Activated naive CD4-positive, alpha-beta T cell treated with anti-CD3 and anti-CD28 coated beads for 36 hours (primary cell): ENCODE measurements at places on chromosomes 7 and 10.
A peak's percentile ranks its signal among the peaks of the same experiment; 100 is the strongest.

DNA sequence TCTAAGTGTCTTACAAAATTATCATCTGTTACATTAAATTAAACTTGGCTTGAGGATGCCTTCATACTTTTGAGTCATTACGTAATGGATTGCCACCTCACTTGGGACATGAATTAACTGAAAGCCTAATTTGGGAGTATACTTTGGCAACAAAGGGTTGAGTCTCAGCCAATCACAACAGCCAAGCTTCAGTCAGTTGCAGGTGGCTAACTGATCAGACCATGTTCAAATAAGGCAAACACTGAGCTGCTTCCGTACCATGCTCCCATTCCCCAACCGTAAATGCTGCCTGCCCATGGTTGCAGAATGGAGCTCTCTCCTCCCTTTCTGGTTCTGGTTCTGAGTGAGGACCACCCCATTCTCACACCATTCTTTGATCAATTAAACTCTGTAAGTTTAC, 92.9 kb upstream of the STK17A start:
- no peak for DNase-seq

DNA sequence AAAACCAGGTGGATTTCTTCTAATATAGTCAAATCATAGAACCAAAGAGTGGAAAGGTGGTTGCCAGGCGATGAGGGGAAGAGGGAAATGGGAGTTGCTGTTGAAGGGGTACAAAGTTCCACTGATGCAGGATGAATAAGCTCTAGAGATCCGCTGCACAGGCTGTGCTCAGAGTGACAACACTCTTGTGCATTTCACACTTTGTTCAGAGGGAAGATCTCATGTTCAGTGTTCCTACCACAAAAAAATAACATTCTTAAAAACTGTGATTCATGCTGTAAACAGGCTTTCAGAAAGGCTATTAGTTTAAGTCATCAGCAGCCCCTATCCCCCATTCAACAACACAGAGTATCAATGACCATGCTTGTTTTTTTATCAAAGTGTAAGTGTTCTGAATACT, 213.8 kb downstream of the COBL start:
- no peak for DNase-seq

GRCh38 chr10:11684717-11685645, 57.2 kb upstream of the ECHDC3 start:
- peak; percentile 86 for DNase-seq

DNA sequence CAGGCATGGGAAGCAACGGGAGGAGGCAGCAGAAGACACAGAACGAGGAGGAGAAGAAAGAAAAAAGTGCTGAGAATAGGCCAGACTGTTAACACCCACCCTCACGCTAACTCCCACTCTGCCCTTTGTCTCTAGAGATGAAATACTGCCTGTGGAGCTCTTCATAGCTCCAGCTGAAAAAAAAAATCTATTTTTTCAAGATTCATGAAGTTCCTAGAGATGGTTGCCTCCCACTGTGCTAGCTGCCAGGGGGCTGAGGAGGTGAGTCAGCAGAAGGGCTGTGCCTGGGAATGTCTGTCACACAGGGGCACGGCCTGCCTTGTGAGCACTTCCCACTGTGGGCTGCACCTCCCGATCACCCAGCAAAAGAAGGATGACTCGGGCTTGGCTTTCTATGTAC, 144.5 kb downstream of the RNF216 start:
- no peak for DNase-seq

DNA sequence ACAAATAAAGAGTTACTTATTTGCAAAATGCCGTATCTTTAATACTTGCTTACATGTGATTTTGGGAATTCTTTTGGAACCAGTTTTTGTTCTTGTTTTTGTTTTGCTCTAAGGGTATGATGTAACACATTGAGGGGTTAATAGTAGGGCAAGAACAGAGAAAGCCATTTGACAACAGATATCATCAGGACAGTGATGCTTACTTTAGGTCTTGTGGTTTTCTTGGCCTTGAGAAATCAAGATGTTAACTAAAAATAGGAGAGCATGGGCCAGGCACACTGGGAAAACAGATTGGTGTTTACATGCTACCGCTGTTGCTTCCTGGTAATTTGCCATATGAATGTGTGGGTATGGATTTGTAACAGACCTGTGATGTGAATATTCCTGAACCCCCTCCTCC, 3.7 kb downstream of the SAMD8 start:
- no peak for DNase-seq

DNA sequence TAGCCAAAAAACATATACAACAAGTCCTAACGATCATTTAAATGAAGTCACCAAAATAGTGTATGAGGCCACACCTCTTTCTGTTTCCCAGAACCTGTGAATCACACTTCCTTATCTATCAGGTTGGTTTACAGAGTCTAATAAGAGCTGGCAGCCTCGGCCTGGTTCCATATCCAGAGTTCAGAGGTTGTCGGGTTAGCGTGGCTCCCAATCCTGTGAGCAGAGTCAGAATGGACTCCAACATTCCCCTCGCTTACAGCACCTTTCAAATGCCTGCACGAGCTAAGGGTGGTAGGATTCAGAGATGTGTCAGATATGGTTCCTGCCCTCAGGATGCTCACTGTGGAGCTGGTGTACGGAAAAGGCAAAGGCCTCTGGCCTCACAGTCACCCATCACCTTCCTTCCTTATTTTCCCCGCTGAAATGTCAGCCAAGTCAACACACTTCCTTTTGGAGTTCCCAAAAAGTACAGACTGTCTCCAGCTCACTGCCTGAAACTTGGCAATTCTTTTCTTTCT, 6.0 kb downstream of the IL15RA start:
- DNase-seq: peak; percentile 53

DNA sequence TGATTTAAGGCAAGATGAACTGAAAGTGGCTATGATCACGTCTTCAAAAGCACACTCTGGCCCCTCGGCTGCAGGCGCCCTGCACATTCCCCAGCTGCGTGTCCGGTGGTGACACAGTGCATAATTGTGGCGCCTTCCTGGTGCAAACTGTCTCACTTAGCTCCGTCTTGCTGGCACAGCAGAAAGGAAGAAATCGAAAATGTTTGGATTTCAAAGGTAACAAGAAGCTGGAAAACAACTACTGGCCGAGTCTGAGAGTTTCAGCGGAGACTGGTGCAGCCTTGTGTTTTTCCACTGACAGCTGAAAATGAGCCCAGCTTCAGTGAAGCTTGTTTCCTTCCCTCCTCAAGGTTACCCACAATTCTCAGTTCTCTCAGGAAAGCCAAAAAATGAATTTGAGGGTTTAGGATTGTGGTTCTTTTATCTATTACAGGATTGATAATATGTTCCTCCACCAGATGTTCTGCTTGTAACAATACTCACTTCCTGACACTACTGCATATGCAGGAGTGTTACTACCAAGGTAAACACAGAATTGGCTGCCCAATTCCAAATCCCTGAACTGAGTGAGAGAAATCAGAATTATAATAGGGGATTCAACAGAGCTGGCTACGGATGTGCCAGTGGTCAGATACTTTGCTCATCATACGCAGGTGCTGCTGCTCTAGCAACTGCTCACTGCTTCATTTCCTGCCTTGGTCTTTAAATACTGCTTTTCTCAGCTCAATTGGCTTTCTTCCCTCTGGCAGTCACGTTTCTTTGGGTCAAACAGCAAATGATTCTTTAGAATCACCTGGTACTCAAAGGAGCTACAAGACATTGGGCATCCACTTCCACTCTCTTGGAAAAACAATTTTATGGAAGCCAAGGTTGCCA, 63.7 kb downstream of the TRUB1 start:
- DNase-seq: no peak

- DNase-seq: no peak
Measured at GRCh38 chr7:43856316-43856715, 13.0 kb downstream of the MRPS24 start.

DNA sequence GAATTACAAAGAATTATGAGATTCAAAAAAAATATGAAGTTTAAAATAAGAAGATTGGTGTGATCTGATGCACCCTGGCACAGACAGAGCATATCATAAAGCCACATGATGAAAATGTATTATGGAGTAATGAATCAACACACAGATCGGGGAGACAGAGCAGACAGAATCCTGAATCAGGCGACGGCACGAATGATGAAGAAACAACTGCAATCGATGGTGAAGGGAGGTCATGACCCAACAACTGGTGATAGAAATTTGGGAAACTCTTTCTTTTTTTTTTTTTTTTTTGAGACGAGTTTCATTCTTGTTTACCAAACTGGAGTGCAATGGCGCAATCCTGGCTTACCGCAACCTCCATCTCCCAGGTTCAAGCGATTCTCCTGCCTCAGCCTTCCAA, 1054.0 kb downstream of the TYW1 start:
- DNase-seq: no peak

DNA sequence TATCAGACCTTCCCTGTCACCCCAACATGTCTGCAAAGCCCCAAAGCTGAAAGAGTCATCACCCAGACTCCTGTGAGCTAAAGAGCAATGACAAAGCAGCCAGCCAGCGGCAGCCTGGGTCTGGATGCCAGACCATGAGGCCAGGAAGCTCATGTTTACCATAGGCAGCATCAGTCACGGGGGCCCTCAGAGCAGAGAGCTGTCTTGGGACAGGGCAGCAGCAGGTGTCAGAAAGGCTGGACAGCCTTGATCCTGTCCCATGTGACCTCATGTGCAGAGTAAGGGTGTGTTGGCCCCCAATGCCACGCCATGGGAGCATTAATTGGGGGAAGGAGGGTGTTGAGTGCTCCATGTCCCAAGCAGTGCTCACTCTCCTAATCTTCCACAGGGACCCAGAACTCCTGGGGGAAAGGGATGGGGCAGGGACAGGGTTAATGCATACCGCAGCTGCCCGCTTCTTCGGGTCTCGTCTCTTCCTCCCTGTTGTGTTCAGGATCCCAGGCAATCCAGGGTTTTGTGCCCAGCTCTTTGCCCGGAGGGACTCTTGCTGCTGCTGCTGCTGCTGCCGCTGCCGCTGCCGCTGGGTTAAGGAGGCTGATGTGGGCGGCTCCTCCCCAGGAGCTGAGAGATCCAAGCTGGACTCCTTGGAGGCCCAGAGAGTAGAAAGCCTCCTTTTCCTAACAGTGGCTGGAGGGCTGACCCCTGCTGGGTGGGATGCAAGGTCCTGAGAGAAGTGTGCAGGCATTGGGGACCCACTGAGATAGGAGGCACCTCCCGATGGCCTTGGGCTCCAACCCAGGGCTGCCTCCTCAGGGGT, 7.1 kb downstream of the CCDC201 start:
- DNase-seq: no peak

- DNase-seq: no peak
Measured at GRCh38 chr7:80082213-80082612, 52.4 kb upstream of the GNAI1 start.

DNA sequence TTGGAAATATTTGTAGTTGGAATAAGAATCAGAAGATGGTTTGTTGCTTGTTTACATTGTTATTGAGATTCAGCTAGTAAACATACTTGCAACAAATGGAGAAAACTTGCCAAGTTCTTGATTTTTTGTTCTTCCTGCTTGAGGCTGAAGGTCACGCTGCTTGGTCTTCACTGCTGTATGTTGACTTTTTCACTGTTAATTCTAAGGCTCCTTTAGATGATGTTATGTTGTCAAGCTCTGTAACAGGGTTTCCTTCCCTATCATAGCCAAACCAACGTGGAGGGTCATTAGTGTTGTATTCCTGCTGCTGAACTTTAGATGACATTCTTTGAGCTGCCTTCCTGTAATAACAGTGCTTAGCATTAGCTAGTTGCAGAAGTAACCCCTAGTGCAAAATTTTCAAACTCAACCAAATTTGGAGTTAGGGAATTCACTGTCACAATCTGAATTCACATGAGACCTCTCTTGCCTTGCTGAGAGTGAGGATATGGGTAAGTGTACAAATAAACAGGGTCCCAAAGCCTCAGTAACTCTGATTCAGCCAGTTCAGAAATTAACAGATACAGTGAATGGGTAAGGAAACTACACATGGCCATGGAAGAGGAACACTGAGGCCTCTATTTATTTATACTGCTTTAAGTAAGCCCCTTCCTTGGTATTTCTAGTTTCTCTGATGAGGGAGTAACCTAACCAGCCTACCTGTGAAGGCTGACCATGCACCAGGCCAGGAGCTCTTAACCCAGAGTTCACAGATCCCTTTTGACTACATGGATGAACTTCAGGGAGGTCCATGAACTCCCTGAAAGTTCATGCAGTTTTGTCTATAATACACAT, 64.6 kb downstream of the FAM185A start:
- no peak for DNase-seq

- DNase-seq: no peak
Measured at GRCh38 chr10:99057936-99058690, 177.5 kb downstream of the HPSE2 start.

DNA sequence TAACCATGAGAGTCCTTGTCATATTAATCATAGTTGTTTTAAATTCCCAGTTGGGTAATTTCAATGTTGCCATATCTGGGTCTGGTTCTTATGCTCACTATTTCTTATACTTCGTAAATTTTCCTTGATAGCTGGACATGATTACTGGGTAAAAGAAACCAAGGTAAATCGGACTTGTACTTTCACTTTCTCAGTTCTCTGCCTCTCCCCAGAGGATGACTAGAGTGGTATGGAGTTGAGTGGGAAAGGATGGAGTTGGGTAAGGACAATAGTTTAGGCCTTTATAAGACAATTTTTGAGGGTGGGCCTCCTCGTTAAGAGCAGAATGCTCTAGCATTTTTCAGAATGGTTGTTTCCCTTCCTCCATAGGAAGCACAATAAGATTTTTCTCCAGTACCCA, 106.1 kb downstream of the CRPPA start:
- no peak for DNase-seq

DNA sequence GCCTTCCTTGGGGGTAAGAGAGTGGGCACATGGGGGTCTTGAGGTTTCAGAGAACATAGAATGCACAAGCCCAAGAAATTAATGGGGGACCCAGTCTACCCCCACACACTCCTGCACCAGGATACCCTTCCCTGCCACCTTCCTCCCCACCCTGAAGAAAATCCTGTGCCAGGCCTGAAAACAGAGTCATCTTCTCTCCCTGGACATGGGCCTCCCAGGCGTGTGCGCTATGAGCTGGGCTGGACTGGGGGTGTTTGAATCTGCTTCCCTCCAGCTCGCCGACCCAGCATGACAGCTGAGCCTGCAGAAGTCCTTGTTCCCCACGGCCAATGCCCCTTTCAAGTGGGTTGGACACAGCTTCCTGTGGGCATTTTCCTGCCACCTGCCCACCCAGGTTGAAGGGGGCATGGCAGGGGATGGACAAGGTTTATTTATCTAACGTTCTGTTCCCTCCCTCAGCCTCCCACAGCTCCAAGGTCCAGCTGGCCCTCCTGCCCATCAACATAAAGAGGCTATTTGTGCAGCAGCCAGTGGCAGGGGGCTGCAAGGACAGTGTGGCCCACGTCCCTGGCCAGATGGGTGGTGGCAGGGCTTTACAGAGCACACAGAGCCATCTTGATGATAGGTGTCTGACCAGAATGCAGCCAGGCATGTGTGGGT, 141.0 kb downstream of the SH3PXD2A start:
- no peak for DNase-seq
